MCF 10A (cell line): ENCODE measurements at places on chromosomes 6 and 20. TPM values are rescaled to one million over a fixed set of nuclear protein-coding genes. Genes with fewer than 3 reads are reported as not detected.

DNA sequence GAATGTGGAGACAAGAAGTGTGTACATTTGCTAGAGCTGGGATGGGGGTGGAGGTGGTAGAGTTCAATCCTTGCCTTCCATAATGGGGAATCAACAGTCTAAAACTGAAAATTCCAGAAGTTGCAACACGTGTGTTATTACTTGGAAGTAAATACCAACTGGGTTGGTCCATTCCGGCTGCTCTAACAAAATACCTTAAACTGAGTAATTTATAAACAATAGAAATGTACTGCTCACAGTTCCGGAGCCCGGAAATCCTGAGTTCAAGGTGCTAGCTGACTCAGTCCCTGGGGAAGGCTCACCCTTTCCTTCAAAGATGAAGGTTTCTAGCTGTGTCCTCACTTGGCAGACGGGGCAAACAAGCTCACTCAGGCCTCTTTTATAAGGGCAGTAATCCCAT lies 59.0 kb downstream of the RIN2 start:
- peak; percentile 96 for DNase-seq
- H3K27me3 ChIP-seq = no peaks in the 10 kb centered on the region
- H3K4me3 ChIP-seq = no peak overlapping the region
- H3K27ac ChIP-seq = peak overlapping the region; percentile 90
- H3K4me1 ChIP-seq = peaks cover 31% of the 10 kb centered on the region

DNA sequence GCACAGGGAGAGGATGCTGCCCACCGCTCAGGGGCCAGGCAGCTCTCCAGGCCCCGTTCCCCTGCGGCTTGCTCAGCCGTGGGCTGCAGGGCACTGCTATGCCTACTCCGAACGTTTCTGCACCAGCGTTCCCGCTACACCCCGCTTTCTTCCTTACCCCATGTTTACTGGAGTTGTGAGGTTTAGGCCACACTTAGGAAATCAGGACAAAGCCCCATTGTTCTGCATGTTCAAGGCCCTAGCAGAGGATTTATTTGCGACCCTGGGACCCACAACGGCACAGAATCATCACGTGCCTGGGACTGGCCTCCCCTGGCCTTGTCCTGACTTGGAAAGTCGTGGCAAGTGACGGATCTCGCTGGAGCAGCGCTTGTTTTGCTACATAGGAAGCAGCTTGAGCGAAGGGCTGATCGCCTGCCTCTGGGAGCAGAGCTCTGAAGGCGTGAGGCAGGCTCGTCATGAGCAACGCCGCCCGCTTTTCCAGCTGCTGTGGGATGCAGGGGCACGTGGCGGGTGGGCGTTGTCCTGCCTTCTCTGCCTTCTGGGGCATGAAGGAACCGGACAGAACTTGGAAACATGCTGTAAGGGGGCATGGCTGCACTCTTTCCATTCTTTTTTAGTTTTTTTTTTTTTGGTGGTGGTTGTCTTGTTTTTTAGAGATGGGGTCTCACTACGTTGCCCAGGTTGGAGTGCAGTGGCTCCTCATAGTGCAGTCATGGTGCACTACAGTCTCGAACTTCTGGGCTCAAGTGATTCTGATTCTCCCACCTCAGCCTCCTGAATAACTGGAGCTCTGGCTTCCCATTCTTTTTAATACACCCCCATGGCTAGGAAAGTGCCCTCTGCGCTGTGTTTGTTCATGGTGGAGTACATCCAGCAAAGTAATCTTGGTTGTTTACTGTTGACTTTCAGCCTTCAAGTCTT lies 14.6 kb upstream of the TMEM181 start:
- DNase-seq = no peak
- H3K27me3 ChIP-seq = no peaks in the 10 kb centered on the region
- peaks cover 5% of the 10 kb centered on the region for H3K4me1 ChIP-seq
- H3K4me3 ChIP-seq = no peak overlapping the region
- peaks cover 6% of the 10 kb centered on the region for H3K36me3 ChIP-seq

- no peaks in the 10 kb centered on the region for H3K36me3 ChIP-seq
- no peaks in the 10 kb centered on the region for H3K4me1 ChIP-seq
- no peaks in the 10 kb centered on the region for H3K27me3 ChIP-seq
These were observed 12.9 kb upstream of the JARID2 start for GRCh38 chr6:15232836-15233510.

DNA sequence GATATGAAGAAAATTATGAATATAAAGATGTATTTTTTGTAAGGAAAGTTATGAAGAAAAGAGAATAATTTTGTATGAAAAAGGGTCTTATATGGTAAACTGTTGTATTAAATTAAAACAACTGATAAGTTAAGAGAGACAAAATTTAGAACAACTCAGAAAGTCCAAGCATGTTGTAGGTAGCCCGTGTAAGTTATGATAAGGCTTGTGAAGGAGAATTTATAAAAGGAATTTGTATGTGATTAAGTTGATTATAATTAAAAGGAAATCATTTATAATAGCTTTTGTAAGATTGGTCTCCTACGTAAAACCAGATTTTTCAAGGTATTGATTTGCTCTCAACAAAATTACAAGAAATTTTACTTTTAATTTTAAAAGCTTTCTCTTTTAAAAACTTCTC lies 1579.3 kb downstream of the HACE1 start:
- H3K36me3 ChIP-seq = no peaks in the 10 kb centered on the region
- DNase-seq = no peak
- no peaks in the 10 kb centered on the region for H3K27me3 ChIP-seq

DNA sequence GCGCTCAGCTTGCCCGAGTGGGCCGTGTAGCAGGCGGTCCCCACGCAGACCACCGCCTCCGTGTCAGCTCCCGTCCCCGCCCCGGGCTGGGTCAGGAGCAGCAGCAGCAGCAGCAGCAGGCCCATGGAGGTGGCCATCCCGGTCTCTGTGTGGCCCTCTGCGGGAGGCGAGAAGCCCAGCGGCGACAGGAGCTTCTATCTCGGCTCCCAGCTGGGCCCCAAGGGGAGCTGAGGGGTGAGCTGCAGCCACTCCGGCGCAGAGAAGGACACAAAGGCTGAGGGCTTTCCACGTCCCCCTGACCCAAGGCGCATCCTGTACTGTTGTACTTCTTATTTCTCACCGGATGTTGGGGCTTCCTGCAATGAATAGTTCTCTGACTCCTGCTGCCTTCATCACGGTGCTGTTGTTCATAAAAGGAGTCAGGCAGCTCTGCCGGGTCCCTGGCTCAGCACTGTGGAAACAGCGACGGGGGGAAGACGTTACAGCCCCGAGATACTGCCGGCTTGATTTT lies at the start of gene CD93:
CD93 (minus strand) TSS at position 269 of the 511 bp plus-strand sequence; CDS start at position 137, 132 bp downstream.
- no peaks in the 10 kb centered on the region for H3K36me3 ChIP-seq
- no peak within 1 kb of the TSS for H3K4me3 ChIP-seq
- no peaks in the 10 kb centered on the region for H3K27me3 ChIP-seq
- no peak for DNase-seq

GRCh38 chr20:35641743-35642142 lies 23.0 kb downstream of the CPNE1 start:
- H3K4me3 ChIP-seq = no peak overlapping the region
- no peaks in the 10 kb centered on the region for H3K27me3 ChIP-seq
- H3K27ac ChIP-seq = no peak overlapping the region
- peaks cover 11% of the 10 kb centered on the region for H3K4me1 ChIP-seq

- no peak overlapping the region for H3K27ac ChIP-seq
- H3K4me1 ChIP-seq = no peaks in the 10 kb centered on the region
- H3K4me3 ChIP-seq = no peak overlapping the region
- no peaks in the 10 kb centered on the region for H3K27me3 ChIP-seq
These were observed 25.0 kb downstream of the HEBP2 start for GRCh38 chr6:138428944-138429598.

DNA sequence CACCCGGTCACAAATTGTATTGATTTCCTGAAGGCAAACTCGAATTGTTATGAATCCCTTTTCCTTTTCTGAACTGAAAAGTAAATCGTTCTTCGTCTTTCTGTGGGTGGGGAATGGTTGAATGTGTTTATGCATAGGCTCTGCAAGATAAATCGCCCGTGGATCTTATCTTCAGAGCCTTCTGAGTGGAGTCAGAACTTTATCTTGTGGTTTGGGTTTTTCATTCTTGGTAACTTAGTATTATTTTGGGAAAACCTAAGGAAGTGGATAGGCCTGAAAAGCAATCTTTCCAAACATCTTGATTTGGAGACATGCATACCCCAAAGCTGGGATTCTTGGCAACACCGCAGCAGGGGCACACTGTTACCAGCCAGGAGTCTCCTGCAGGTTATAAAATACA lies 122.4 kb downstream of the MAP3K7 start:
- H3K4me3 ChIP-seq = no peak overlapping the region
- H3K27ac ChIP-seq = no peak overlapping the region
- H3K4me1 ChIP-seq = peaks cover 27% of the 10 kb centered on the region
- no peak for DNase-seq
- H3K36me3 ChIP-seq = no peaks in the 10 kb centered on the region

- H3K4me3 ChIP-seq = no peak overlapping the region
- H3K4me1 ChIP-seq = peaks cover 9% of the 10 kb centered on the region
- peaks cover 44% of the 10 kb centered on the region for H3K36me3 ChIP-seq
These were observed 25.5 kb downstream of the NCOA3 start for GRCh38 chr20:47527004-47527800.

DNA sequence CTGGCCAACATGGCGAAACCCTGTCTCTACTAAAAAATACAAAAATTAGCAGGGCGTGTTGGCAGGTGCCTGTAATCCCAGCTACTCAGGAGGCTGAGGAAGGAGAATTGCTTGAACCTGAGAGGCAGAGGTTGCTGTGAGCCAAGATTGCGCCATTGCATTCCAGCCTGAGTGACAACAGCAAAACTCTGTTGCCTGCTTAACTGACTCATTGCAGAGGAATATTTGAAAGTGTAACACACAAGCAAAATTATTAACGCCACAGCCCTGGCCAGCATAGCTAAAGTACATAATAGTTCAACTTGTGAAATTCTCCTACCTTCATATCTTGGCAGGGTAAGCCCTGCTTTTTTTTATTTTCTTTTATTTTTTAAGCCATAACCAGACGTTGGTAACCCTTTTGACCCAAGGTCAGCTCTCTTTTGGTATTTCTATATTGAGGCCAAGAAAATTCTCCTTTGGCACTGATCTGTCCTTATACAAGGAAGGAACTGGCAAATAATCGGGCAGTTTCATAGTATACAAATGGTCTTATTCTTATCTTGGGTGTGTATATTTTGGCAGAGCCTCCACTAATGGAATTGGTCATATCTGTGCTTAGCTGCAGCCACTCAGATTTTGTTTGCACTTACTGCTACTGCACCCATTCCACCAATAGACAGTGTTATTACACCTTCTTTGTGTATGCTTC lies 4.0 kb upstream of the ADGRF5 start:
- no peak overlapping the region for H3K4me3 ChIP-seq
- H3K36me3 ChIP-seq = peaks cover 6% of the 10 kb centered on the region
- peaks cover 36% of the 10 kb centered on the region for H3K4me1 ChIP-seq
- H3K27me3 ChIP-seq = no peaks in the 10 kb centered on the region

- no peak for DNase-seq
- H3K36me3 ChIP-seq = peaks cover 8% of the 10 kb centered on the region
- no peaks in the 10 kb centered on the region for H3K27me3 ChIP-seq
- peaks cover 24% of the 10 kb centered on the region for H3K4me1 ChIP-seq
- no peak overlapping the region for H3K27ac ChIP-seq
- H3K4me3 ChIP-seq = no peak overlapping the region
These were observed 20.0 kb downstream of the TULP4 start for GRCh38 chr6:158332237-158332636.

GRCh38 chr20:41072190-41072863 lies 43.7 kb downstream of the TOP1 start:
- H3K4me1 ChIP-seq = peaks cover 27% of the 10 kb centered on the region
- peaks cover 38% of the 10 kb centered on the region for H3K36me3 ChIP-seq
- DNase-seq = peak; percentile 82

DNA sequence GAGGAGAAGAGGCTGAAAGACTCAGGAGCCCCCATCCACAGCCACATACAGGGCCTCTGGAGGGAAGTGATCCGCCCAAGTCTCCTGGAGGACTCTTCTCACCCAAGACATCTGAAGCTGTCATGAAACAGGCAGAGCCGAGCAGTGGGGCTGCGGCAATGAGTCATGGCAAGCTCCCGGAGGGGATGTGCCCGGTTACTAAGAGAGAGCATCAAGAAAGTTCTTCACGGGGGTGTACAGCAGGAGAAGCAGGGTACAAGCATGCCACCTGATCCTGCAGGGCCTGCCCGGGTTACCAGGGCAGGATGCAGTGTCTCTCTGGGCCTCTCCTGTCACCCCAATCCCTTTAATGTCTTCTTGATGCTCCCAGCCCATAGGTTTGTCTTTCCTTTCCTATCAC lies 21.1 kb downstream of the TRIM26 start:
- no peak overlapping the region for H3K4me3 ChIP-seq
- no peak for DNase-seq
- peaks cover 64% of the 10 kb centered on the region for H3K36me3 ChIP-seq
- H3K4me1 ChIP-seq = no peaks in the 10 kb centered on the region
- no peaks in the 10 kb centered on the region for H3K27me3 ChIP-seq

- H3K4me1 ChIP-seq = peaks cover 35% of the 10 kb centered on the region
- peaks cover 16% of the 10 kb centered on the region for H3K36me3 ChIP-seq
- H3K27ac ChIP-seq = peak overlapping the region; percentile 37
- H3K27me3 ChIP-seq = no peaks in the 10 kb centered on the region
- DNase-seq = peak; percentile 81
These were observed 64.8 kb downstream of the UTRN start for GRCh38 chr6:144349690-144350527.

GRCh38 chr6:25675167-25675566 lies 23.2 kb downstream of the SCGN start:
- no peak overlapping the region for H3K4me3 ChIP-seq
- no peaks in the 10 kb centered on the region for H3K27me3 ChIP-seq
- H3K27ac ChIP-seq = no peak overlapping the region
- no peaks in the 10 kb centered on the region for H3K4me1 ChIP-seq
- H3K36me3 ChIP-seq = no peaks in the 10 kb centered on the region
- DNase-seq = no peak

GRCh38 chr6:40715570-40716403 lies 128.6 kb upstream of the LRFN2 start:
- no peaks in the 10 kb centered on the region for H3K36me3 ChIP-seq
- DNase-seq = no peak
- no peak overlapping the region for H3K27ac ChIP-seq
- no peaks in the 10 kb centered on the region for H3K4me1 ChIP-seq

GRCh38 chr6:170092826-170093225 lies 198.1 kb downstream of the DLL1 start:
- H3K27me3 ChIP-seq = no peaks in the 10 kb centered on the region
- H3K4me1 ChIP-seq = no peaks in the 10 kb centered on the region
- no peak overlapping the region for H3K4me3 ChIP-seq
- no peaks in the 10 kb centered on the region for H3K36me3 ChIP-seq
- no peak overlapping the region for H3K27ac ChIP-seq
- no peak for DNase-seq

DNA sequence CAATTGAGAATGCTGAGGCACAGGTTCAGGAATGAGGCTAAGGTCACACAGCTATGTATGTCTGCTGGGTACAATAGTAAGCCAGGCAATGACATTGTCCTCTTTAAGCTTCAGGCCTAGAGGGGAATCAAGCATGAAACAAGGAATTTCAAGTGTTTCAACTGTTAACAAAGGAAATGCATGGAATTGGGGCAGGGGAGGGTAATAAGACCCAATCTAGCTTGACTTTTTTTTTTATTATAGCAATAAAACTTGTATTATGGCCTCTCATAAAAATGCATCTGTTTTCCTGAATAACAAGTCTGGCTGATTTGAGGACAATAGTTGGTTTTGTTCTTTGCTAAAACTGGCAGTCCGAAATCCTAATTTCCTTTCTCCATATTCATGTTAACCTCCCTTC lies 336.7 kb downstream of the CBLN4 start:
- H3K36me3 ChIP-seq = no peaks in the 10 kb centered on the region
- DNase-seq = no peak
- no peaks in the 10 kb centered on the region for H3K27me3 ChIP-seq

GRM1 gene
- total RNA-seq = not detected in 2 replicates

FLOT1 gene
- total RNA-seq = 61.8 and 73.7 TPM in 2 replicates

RPP40 gene
- total RNA-seq = 22.9 and 34.8 TPM in 2 replicates

GSTA3 gene
- not detected in 2 replicates for total RNA-seq

CST7 gene
- not detected in 2 replicates for total RNA-seq

PLCB4 gene
- total RNA-seq = 0.22 and 0.91 TPM in 2 replicates

B4GALT5 gene
- total RNA-seq = 17.1 and 19.7 TPM in 2 replicates
